Heart right ventricle (tissue), 16 donors: ENCODE measurements at places on chromosomes 11 and 22. TPM values are rescaled to one million over a fixed set of nuclear protein-coding genes. Genes with fewer than 3 reads are reported as not detected.

GRCh38 chr11:44776551-44777208, 49.9 kb downstream of the TSPAN18 start:
- no peak for DNase-seq

- no peak for DNase-seq
Measured at GRCh38 chr11:5694642-5695041, 5.1 kb downstream of the TRIM22 start.

GRCh38 chr11:106173291-106173690, 95.8 kb downstream of the AASDHPPT start:
- DNase-seq: no peak

DNA sequence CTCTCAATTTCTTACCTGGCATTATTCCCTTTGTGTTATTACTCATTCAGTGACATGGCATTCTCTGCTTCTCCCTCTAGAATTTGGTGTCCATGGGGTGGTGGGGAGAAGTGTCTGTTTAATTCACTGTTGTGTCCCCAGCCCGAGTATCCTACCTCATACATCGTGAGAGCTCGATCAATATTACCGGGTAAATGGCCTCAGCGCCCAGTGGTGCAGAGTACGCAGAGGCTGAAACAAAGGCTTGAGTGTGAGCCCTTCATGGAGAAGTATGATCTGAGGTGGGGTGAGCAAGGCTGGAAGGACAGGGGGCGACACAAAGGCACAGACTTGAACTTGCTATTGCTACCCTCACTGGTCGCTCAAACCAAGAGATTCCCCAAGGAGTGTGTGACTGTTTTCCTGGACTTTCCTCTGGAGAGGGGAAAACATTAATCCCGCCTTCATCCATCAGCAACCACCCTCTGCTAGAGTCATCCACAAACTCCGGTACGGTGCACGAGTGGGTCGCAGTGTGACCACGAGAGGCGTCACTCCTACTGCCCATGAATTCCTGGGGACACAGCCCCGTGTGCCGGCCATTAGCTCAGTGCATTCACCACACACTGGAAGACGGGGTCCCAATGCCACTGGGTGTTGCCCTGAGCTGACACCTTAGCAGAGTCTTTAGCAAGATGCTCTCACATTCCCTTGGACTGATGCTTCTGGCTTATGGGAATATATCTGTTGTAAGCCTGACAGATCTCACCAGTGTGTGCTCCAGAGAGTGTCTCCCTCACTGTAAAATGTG, 35.0 kb upstream of the CCND1 start:
- DNase-seq: no peak

DNA sequence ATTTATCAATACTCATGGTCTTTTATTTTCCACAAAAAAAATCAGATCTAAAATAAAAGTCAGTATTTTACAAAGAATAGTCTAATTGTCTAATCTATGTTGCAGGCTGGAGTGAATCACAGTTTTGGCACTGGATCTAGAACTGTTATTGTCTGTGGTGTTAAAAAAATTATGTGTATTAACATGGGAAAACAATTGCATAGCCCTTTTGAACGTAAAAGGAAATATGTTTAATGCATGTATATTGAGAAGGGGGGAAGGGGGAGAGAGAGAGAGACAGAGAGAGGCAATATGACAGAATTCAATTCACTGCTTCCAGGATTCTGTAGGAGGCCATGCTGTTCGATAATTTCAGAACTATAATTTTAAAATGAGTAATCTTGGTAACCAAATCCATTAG, 324.9 kb upstream of the CCDC90B start:
- no peak for DNase-seq

CHRDL2 gene
- polyA plus RNA-seq: 8.4 TPM

DNA sequence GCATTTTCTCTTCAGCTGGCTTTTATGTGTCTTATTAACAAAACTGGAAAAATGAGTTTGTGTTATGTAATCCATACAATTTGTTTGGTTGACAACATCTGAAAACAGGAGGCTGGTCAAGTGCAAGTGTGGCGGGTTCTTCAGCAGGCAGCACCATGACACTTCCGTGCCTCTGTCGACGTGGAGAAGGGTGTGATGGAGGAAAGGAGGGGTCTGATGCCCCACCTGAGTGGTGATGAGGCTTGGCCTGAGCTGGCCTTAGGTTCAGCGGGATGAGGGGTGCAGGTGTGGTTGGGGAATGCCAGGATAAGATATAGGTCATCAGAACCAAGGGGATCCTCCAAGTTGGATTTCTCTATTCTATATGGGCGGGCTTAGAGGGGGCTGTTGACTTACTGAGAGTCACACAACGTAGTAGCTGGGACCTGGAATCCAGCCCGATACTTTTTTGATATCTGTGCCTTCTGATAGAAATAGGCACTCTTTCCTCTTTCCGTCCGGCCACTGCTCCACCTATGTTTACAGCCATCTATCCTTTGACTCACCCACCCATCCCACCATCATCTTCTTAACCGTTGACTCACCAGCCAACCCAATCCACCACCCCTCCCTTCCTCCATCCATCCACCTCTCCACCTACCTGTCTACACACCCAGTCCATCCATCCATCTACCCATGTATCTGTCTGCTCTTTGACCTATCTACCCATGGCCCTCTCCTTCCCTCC, 29.0 kb downstream of the SHANK3 start:
- no peak for DNase-seq

- no peak for DNase-seq
Measured at GRCh38 chr11:106344394-106344793, 266.9 kb downstream of the AASDHPPT start.

DNA sequence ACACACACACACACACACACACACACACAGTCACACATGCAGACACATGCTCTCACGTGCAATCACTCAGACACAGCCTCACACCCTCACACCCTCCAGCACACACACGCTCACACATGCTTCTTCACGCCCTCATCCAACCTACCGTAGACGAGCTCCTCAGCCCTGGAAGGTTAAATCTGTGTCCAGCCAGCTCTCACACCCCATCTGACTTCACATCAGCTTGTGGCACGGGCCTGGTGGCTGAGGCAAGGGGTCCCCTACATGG, 1.3 kb upstream of the SCUBE1 start:
- DNase-seq: no peak

MMP8 gene
- polyA plus RNA-seq: not detected

GRCh38 chr11:10900681-10901415, 43.0 kb upstream of the ZBED5 start:
- no peak for DNase-seq

SVIP gene
- 9.7 TPM for polyA plus RNA-seq

- DNase-seq: no peak
Measured at GRCh38 chr11:93528757-93529645, 14.2 kb downstream of the SMCO4 start.

DNA sequence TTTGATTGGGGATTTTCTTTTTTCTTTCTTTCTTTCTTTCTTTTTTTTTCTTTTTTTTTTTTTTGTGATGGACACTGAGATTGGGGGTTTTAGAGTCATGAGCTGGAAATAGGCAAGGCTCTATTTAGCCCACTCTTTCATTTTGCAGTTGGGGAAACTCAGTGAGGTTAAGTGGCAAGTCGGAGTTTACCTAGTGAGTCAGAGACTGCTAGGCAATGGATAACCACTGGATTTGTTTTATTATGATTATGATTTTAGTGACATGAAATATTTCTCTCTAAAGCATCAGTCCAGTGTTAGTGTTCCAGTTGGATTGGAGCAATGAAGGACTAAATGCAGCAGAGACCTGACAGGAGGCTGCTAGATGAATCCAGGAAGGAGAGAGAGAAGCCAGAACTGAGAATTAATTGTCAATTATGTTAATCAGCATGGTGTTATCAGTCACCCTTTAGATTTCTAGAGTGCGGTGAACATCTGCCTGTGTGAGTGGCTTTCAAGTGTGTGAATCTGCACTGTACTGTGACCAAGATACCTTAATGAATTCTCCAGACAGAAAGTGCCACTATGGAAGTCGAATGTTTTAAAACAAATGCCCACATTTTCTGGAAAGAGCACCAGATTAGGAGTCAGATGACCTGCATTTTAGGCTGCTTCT, 10.9 kb downstream of the BMAL1 start:
- no peak for DNase-seq

DNA sequence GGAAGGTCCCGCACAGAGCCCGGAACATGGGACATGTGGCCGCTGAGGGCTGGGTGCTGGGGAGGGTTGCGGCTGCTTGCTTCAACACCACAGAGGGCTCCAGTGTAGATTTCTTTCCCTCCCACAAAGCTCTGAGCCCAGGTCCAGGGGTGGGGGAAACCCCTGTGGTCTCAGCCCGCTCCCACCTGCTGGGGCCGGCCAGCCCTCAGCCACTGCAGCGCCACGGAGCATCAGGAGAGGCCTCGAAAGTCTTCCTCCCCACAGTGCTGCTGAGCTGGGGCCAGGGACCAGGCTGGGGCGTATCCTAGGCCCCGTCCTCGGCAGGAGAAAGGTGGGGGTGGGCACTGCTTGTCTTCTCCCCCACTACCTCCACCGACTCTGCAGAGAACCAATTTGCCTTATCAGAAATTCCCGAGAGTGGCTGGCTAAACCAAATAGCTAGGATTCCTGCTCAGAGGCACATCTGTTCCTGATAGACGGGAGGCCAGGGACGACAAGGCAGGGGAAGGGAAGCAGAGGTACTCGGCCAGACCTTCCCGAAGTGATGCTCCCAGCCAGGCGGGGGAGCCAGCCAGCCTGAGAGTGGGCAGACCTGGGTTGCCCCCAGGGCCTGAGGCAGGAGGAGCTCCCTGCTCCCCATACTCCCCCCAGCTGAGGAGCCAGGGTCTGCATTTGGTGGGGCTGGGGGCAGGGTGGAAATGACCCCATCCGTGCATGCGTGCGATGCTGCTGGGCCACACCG, 18.7 kb downstream of the IGF2 start:
- DNase-seq: no peak

DNA sequence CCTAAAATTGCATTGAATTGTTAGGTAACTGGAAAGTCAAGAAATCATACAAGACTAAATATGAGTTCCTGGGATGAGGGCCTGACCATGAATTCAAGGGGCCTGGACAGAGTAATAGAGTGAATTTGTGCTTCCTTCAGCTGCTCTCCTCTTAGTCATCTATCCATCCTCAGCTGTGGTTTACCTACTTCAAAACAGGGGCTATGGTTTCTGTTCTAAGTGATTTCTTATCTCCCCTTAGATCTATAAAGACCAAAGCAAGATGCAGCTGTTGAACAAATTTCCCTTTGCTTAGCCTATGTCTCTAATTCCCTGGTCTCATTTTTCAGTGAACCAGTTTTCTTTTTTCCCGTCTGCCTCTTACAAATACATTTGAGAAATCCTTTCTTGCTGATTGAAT, 428.5 kb downstream of the FAM181B start:
- no peak for DNase-seq

- no peak for DNase-seq
Measured at GRCh38 chr11:100561323-100561722, 125.8 kb upstream of the ARHGAP42 start.

MS4A7 gene
- 6.7 TPM for polyA plus RNA-seq

GRCh38 chr11:11981364-11981763, 27.1 kb downstream of the DKK3 start:
- no peak for DNase-seq

MS4A4A gene
- 9.2 TPM for polyA plus RNA-seq

- no peak for DNase-seq
Measured at GRCh38 chr22:46106279-46107022, 43.9 kb upstream of the PPARA start.

CNTF gene
- polyA plus RNA-seq: 0.23 TPM

GRCh38 chr22:22123960-22124278, 120.7 kb upstream of the VPREB1 start:
- no peak for DNase-seq

VSIG10L2 gene
- 0.35 TPM for polyA plus RNA-seq

CDHR5 gene
- polyA plus RNA-seq: not detected

MOV10L1 gene
- 0.37 TPM for polyA plus RNA-seq

GRCh38 chr11:14619603-14620531, 23.7 kb upstream of the PDE3B start:
- DNase-seq: no peak

- DNase-seq: no peak
Measured at GRCh38 chr11:72773696-72774095, 20.2 kb downstream of the STARD10 start.

DNA sequence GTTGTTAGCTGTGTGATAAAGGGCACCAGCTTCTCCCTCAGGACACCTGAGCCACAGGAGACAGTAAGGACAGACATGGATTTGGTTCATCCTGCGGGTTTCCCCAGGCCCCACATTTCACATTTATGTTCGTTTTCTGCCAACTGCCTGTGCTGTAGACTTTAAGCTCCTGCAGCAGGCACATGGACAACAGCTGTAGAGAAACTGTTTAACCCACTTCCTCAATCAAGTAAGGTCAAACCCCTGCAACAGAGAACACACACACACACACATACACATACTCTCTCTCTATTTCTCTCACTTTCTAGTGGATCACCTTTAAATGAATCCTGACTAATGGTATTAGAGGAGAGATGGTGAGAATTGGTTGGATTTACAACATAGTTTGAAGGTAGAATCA, 90.7 kb downstream of the C11orf87 start:
- DNase-seq: no peak

SLC17A6 gene
- polyA plus RNA-seq: not detected

TSPAN18 gene
- 42.6 TPM for polyA plus RNA-seq
